ENCODE measurements at places on chromosomes 11 and 22.
A peak's percentile ranks its signal among the peaks of the same experiment; 100 is the strongest.

DNA sequence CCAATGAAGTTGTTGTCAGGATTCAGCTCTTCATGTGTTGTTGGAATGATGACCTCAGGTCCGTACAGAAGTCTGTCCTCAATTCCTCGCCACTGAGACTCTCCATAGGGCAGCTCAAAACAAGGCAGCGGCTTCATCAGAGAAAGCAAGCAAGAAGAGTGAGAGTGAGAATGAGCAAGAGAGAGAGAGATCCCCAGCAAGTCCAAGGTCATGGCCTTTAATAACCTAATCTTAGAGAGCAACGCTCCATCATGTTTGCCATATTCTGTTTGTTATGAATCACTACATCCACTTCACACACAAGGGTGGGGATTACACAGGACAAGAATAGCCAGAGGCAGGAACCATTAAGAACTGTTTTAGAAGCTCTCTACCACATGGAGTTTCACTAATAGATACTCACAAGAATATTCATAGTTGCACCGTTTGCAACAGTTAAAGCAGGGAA, 23.3 kb upstream of the MMP7 start:
- DNase-seq, result peak; percentile 84

DNA sequence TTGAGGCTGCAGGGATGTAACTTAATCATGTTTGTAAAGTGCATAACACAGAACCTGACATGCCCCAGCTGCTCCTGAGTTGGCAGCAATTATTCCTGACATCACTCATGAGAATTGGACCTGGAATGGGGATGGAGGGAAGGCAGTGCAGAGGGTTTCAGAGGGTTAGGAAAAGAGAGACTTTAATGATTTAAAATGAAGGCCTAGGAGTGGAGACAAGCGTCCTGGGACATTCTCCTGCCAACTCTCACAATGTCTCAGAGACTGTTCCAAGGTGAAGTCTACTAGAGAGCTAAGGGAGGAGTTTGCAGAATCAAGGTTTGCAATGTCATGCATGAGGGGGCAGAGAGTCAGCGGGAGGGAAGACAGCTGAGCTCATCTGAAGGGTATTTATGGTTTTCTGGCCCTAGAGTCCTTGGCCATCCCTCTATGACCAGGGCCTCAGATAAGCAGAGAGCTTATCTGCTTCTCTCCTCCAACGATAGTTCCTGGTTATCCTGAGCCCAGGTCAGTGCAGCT, 36.9 kb downstream of the GGTLC2 start:
- no peak for DNase-seq

- no peak for DNase-seq
Measured at GRCh38 chr11:315051-315481, 1.2 kb downstream of the IFITM1 start.

DNA sequence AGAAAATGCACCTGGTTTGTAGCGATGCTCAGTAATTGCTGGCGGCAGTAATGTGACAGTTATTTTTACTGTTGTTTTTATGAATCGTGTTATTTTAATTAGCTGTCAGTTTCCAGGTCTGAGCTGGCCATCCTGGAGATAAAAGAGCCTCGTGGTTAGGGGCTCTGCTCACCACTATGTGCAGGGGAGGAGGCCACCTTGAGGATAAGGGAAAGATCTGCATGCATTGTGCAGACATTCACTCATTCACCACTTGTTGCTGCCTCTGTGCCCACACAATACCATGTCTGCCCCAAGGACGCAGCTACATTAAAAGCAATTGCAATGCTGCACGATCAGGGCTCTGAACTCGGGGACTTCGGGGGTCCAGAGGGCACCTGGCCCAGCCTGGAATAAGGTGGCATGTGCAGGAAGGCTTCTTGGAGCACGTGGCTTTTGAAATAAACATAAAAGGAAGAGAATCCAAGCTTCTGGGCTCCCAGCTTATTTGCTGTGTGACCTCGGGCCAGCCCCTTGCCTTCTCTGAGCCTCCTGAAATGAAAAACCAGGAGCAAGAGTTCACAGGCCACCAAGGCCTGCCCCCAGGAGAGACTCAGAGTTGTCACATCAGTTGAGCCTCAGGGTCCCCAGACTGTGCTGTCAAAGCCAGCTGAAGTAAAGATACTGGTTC, 44.7 kb upstream of the SHISAL1 start:
- DNase-seq, result no peak

GRCh38 chr22:45512363-45512762, 9.7 kb downstream of the FBLN1 start:
- DNase-seq, result no peak

DNA sequence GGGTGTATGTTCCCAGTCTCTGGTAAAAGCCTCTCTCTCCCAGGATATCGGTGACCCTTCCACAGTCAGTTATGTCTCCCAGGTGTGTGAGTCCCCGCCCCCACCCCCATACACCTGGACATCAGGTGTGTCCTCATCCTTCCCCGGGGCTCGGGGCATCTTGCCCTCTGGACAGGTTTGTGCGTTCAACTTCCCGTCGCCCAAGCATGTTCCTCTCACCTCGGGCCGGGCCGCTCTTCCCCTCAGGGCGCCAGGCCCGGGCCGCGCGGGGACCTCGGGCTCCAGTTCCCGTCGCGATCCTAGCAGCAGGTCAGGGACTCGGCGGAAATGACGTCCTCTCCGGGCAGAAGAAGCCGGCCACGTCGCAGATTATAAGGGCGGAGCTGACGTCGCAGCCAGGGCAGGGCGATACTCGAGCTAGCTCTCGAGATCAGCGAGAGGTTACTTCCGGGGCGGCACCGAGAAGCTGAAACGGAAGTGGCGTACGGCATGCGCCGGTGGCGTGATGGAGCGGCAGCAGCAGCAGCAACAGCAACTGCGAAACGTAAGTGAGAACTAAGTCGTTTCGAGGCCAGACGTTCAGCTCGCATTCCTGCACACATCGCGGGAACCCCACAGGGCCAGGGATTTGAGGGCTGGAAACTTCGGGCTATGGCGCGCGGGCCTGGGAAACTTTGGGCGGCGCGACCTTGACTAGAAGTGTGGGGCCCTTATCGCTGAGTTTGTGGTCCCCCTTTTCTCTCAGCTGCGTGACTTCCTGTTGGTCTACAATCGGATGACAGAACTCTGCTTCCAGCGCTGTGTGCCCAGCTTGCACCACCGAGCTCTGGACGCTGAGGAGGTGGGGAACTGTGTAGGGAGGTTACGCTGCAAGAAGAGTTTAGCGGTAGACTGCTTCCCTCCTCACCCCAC, at the start of the genes ARFIP2 and TIMM10B:
Gene ARFIP2 (minus strand): TSS at position 320 of the 912 bp plus-strand sequence. CDS start 910 bp downstream, outside the sequence.
Gene TIMM10B (plus strand): TSS at position 490 of the 912 bp plus-strand sequence. CDS start 16 bp downstream, at position 506.
- peak; percentile 99 for DNase-seq

DNA sequence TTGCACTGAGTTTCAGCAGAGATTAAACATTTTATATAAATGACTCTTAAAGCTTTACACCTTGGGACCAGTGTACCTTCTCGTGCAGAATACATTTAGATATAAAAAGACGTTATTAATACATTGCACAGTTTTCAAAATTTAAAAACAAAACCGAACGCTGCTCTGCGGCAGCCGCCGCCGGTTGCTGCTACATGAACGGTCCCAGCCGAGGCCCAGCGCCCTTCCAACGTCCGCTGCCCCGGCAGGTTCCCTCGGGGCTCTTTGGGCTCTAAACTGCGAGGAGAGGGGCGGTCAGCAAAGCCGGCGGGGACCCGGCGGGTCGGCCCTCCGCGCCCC, 2.0 kb downstream of the CDKN1C start:
- DNase-seq, result no peak

DNA sequence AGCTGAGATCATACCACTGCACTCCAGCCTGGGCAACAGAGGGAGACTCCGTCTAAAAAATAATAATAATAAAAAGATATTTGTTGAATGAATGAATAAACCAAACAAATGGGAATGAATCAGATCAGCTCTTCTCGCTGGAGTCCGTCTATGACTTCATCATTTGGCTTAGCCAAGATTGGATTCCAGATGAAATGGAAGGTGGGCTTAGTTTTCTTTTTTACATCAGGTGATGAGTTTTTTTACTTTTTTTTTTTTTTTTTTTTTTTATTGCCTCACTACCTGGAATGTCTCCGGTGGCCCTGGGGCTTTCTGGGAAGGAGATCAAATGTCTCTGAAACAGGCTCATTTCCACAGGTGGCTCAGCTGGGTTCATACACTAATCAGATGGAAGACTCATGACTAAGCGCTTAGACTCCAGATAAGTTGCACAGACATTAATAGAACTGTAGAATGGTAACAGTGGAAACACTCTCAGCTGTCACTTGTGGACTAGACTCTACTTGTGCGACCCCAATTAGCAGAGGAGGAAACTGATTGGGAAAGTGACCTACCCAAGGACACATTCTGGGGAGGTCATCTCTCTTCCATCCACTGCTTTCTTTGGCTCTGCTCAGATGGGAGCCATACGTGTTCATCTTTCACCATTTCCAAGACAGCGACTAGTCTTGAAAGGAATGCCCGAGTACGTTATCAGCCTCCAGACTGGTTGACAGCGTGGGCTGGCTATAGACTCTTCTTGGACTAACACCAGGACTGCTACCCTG, 20.5 kb upstream of the RBFOX2 start:
- peak; percentile 79 for DNase-seq

DNA sequence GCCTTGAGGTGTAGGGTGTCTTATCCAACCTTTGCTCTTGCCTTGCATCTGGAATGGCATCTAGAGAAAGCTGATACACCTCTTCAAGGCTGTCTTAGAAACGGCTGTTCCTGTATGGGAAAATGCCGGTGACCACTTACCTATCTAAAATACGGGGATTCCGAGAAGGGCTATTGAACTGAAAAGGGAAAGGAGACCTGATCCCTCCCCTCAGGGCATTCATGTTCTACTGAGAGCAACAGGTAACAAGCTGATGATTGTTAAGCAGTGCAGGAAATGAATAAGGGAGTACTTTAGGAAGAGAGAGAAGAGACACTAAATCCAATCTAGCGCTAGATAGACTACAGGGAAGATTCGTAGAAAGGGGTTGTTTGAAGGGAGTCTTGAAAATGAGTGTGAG, 1388.1 kb downstream of the FAM181B start:
- DNase-seq, result no peak

DNA sequence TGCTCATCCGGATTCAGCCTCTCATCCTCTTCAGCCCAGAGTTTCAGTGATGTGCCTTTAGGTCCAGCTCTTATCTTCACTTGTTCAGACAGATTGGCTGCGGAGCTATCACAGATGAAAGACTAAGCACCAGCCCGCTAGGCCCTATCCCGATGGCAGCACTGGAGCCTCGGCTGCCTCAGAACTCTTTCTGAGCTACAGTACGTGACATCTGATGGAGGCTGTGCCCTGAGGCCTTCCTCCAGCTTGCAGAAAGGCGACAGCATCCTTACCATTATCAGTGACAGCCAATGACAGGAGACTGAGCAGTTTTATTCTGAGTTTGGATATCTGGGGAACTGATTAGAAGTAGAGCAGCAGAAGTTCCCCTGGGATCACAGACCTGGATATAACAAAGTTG, 4.0 kb downstream of the OR8B8 start:
- DNase-seq, result no peak

DNA sequence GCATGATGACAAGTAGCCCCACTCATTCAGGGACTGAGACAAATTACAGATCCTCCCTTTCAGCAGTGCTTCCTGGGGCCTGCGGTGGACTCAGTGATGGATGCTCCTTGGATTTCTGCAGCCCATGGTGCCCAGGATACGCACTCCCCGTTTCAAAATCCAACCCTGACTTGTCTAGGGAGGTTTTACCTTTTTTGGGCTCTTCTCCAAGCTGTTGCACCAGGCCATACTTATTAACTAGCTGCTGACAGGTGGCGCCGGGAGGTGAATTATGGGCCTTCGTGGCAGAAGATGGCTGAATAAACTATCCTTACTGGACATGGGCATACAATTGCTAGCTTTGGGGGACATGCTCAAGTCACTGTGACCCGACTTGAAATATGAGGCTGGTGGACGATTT, 324.3 kb upstream of the SYN3 start:
- no peak for DNase-seq

DNA sequence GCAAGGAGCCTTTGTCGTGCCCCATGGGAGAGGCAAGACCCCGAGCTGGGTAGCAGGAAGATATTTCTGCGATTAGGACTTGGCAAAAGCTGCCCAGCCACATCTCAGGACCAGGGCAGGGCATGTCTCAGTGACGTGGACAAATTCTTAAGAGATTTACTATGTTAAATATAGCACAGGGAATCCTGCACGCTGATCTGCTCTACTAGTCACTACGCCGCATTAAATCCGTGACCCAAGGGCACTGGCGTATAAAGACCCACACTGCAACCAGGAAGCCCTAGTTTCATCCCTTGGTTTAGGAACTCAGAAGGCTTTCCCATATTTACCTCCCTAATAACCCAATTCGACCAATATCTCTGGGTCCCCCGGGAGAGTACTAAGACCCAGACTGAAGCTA, 35.1 kb downstream of the AP1B1 start:
- DNase-seq, result no peak

DNA sequence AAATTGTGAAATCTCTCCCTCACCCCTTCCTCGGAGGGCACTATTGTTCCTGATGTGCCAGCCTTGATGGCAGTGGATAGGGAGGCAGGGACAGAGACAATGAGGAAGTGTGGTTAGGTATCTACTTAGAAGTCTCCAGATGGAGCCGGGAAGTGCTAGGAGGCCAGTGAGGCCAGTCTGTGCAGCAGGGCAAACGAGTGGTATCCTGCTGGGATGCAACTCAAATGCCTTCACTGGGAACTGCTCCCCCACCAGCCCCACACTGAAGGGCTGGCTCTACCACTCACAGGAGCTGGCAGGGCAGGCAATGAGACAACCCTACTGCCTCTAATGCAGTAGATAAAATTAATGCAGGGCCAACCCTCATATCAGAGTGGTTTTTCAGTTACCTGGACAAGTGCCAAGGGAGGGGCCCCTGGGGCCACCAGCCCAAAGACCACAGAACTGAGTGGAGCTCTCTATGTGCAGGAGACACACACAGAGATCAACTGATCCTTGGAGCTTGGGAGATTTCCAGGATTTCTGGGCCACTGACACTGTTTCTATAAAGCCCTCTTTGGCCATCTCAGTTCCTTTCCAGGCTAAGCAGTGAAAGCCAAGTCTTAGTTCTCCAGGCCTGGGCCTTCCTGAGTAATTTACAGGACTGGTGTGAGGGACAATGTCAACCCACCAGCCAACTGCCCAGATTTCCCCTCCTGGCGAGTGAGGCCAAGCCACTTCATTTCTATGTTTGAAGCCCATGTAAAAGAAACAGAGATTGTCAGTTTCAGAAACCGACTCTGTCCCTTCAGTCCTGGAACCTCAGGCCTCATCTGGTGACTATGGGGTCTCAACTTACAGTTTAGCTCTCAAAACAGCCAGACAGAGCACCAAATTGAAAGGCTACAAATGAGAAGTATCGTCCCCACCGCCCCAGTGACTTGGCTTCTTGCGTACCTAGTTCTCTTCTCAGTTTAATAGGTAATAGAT, 4.1 kb downstream of the MIF start:
- DNase-seq, result no peak

DNA sequence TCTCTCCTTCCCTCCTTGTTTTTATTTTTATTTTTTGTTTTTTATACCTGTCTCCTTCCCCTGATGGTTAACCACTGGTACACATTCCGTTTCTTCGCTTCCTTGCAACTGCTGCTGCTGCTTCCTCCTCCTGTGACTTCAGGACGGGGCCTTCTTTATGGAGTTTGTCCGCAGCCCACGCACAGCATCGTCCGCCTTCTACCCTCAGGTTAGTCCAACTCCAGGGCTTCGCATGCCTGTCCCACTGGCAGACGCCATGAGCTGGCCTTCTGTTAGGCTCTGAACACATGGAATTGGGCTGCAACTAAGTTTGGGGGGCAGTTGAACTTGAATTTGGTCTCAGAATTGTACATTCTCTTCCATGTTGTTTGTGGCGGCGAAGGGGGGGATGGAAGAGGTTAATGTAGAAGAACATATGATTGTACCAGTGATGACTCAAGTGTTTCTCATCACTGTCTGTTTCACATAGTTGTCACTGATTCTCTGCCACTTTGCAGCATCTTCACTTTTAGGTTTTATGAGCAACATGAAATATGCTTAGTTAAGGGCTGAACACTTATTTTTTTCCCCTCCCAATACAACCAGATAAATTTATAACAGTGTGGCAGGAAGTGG, 83.0 kb upstream of the YWHAH start:
- peak; percentile 43 for DNase-seq

All from epithelial cell of esophagus (primary cell).